Left cardiac atrium (tissue), 4 donors: ENCODE measurements at places on chromosomes 3 and 15. TPM values are rescaled to one million over a fixed set of nuclear protein-coding genes. Genes with fewer than 3 reads are reported as not detected.

DNA sequence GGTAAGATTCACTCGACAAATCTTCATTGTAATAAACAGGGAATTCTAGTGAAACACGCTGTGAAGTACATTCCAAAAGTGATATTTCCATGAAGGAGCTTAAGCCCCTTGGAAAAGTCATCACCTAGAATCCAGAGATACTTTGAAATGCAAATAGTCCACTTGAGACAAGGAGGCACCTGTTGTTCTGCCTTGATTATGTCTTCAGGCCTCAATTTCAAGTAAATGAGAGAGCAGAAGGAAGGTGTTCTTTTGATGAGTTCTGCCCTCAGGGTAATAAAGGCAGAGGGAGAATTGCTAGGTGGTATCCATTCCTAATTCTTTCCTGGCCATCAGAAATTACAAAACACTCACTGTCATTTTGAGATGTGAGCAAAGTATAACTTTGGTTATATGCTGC is 162.1 kb downstream of the CADM2 start:
- no peak for DNase-seq

GRCh38 chr3:153320585-153321128 is 158.6 kb downstream of the RAP2B start:
- DNase-seq: no peak

DNA sequence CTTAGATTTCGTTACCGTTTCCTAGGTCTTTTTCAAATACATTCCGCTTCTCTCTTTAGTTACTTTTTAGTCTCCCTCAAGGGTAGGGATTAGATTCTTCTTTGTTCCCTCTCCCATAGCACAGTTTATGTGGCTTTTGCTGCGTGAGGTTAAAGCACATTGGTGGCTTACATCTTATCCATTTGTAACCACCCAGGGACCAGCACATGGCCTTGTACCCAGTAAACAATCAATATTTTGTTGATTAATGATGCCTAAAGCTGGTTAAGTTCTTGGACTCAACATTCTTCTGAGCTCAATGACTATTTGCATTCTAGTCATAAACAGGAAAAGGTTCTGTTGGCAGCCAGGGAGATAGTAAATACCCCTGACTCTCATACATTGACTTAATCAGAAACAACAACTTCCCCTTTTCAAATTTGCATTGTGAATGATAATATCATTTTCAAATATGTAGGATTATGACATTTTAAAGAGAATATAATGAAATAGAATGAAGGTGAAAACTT is 60.2 kb downstream of the CACNA1D start:
- DNase-seq: no peak

- no peak for DNase-seq
These were observed 45.2 kb upstream of the CCDC80 start for GRCh38 chr3:112685956-112686799.

The CX3CR1 gene
- 0.60 TPM for total RNA-seq

The GUCA1C gene
- not detected for total RNA-seq

GRCh38 chr3:195557322-195557721 is 14.2 kb upstream of the PPP1R2 start:
- no peak for DNase-seq

The RHOV gene
- not detected for total RNA-seq

GRCh38 chr3:65048151-65048550 is 360.4 kb upstream of the ADAMTS9 start:
- DNase-seq: no peak

The LDHAL6B gene
- not detected for total RNA-seq

DNA sequence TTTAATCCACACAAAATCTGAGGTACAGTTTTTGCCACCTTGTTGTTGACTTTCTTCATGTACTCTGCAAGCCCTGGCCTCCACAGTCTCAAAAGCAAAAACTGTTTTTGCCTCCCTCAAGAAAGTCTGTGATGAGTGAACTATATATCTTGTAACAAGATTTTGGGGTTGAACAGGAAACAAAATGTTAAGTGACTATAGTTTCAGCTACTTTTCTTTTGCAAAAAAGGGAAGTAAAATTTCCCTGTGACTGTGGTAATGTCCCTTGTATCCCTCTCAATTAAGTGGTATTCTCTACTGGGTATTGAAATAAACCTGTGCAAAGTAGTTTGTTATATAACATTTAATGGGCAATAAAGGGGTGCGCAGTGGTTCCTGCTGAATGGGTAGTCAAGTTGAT is 21.3 kb upstream of the SCAANT1 start:
- no peak for DNase-seq

DNA sequence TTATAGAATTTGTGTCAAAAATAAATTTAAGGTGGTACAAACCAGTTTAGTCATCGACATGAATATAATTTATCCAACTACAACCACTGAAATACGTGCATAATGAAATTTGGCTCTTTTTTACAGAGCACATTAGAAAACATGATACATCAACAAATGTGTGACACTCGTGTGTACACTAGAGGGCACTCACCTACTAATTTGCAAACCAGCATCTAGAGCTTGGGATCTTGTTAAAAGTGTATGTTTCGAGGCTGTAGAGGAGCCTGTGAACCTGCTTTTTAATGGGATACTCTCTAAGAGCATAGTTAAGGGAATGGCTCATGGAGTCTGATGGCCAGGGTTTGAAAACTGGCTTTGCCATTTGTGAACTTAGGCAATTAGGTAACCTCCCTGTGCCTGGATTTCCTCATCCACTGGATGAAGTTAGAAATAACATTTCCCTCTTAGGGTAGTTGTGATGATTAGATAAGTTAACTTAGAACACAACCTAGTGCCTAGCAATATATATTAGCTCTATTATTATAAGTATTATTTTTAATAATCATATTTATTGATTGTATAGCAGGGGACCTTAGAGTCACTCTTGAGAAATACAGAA is 8.8 kb upstream of the CPOX start:
- peak; percentile 28 for DNase-seq

GRCh38 chr15:70361891-70362290 is 264.2 kb upstream of the TLE3 start:
- DNase-seq: no peak

GRCh38 chr3:112503304-112503972 is 4.2 kb upstream of the BTLA start:
- no peak for DNase-seq

- no peak for DNase-seq
These were observed 27.8 kb upstream of the ADGRG7 start for GRCh38 chr3:100581650-100582049.

- DNase-seq: no peak
These were observed 275.9 kb upstream of the TBL1XR1 start for GRCh38 chr3:177473184-177473583.

DNA sequence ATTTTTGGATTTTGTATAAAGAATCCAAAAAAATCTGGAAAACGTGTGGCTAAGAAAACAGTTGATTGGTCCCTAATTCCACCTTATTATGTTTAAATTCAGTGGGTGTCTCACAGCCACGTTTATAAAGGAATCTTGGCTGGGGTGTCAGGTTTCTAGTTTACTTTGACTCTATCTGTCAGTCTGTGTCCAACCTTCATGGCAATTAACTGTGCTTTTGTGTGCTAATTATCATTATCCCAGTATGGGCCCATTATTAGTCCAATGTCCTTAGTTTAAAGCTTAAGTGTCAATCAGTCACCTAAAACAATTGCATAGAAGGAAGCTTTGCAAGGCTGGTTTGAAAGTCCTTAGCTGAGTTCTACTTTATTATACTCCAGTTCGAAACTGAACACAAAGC is 3.7 kb upstream of the CNTN4 start:
- no peak for DNase-seq

The TMEM108 gene
- total RNA-seq: 7.7 TPM

- no peak for DNase-seq
These were observed 64.1 kb downstream of the BTD start for GRCh38 chr3:15665510-15666150.

The LYZL4 gene
- not detected for total RNA-seq

GRCh38 chr3:94036909-94037507 is 8.6 kb upstream of the STX19 start:
- DNase-seq: no peak

- no peak for DNase-seq
These were observed 24.5 kb downstream of the LPP start for GRCh38 chr3:188178293-188178936.

The SMC4 gene
- 19.4 TPM for total RNA-seq

The PARP14 gene
- 16.4 TPM for total RNA-seq

DNA sequence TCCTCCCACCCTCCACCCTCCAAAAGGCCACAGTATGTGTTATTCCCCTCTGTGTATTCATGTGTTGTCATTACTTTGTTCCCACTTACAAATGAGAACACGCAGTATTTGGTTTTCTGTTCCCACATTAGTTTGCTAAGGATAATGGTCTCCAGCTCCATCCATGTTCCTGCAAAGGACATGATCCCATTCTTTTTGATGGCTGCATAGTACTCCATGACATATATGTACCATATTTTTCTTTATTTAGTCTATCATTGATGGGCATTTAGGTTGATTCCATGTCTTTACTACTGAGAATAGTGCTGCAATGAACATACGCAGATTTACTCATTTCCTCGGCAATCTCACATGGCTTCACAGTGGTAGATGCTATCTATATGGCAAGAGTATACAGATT is 453.6 kb upstream of the CFAP20DC start:
- no peak for DNase-seq

DNA sequence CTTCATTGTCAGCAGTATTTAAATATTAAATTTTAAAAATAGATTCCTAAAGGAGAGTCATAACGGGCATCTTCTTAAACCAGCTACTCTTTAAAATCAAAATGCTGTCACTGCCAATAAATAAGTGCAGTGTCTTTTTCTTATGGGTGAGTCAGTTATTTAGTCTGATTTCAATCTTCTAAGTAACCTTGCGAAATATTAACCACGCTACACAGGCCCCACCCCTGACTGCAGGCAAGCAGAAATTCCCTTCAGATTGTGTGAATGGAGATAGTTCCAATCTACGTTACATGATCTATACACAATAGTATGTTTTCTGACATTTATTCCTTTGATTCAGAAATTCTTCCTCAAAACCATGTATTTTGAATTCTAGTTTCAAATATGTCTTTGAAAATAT is 141.5 kb downstream of the GADL1 start:
- no peak for DNase-seq

GRCh38 chr3:42369304-42369703 is 41.1 kb downstream of the LYZL4 start:
- peak; percentile 55 for DNase-seq

The ALDH1A3 gene
- 13.7 TPM for total RNA-seq

- no peak for DNase-seq
These were observed 112.8 kb upstream of the LPP start for GRCh38 chr3:188041193-188041592.

DNA sequence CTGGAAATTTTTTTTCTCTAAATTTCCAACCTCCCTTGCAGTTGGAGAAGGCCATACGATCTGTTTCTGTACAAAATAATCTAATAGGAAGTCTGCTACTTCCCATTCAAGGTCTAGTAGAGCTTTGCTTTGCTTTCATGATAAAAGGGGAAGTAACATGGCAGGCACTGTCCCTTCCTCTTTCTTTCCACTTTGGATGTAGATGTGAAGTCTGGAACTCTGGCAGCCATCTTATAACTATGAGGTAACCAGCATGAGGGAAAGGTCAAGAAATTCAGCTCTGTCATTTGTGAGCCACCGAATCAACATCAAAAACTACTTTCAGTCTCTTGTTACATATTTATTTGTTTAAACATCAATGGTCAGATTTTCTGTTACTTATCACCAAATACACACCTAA is 156.3 kb downstream of the MTHFS start:
- no peak for DNase-seq

The BTLA gene
- total RNA-seq: 0.24 TPM
